Motor neuron (in vitro differentiated cells): ENCODE measurements at places on chromosomes 2 and 18.

GRCh38 chr2:158932131-158932645 is 36.3 kb upstream of the TANC1 start:
- ATAC-seq: no peak

DNA sequence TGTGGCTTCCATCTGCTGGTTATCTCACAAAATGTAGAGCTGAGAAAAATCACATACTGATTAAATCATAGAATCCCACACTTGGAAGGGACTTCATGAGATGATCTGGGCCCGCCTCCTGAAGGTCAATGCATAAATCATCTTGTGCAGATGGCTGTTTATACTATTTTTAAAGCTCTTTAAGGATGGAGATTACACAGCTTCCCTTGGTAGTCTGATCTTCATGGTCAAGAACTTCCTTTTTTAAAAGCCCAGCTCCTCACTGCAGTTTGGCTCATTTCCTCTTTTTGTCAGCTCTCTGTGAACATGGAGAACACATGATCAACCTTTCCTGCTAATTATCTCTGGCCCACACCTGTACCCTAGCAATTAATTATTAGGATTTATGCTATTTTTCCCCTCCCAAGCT is 25.9 kb downstream of the GCG start:
- peak; percentile 28 for ATAC-seq

DNA sequence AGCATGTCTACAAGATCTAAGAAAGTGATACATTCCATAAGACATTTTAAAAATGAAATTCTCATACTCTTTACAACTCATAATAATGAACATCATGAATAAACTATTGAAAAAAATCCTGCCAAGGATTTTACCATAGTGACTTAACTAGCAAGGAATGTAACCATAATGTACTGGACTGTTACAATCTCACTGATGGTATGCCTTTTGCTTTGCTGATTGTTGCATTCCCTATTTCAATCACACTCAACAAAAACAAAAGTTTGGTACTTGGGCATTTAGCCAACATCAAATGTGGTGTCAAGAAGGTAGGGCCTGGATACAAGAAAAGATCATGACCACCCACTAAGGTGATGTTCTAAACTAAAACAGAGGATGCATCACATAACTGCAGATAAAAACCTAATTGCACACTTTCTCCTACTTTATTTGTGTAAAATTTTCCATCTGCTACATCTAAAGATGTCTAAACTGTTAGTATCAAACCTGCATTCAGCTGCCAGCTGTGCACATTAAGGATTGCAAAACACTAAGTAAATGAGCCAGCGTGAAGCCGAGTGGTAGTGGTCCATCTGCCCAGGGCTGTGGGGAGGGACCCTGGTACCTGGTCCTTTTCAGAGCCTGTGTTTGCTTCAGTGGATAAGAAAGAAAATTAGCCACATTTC is 564.4 kb downstream of the ZEB2 start:
- no peak for ATAC-seq

DNA sequence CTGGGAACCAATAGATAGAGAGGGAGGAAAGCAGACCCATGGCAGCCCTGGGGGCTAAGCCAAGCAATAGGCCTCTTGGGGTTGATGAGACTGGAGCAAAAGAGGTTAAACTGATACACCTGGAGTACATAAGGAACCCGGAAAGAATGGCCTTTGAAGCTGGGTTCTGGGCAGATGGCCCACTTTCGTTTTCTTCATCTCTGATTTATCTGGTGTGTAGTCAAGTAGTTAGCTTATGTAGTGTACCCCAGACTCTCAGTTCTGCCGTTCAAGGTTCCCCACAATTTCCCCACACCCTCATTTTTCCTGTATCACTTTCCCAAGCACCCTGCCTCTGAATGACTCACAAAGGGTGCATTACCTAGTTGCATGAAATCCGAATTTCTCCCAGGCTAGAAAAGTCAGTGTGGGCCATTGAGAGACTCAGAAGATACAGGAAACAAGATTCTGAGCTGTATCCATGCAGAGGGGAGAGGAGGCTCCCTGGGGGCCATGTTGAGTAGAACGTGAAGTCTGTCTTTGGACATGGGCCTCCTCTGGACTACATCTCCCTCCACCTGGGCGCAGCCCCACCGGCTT is 235.0 kb downstream of the LOXHD1 start:
- no peak for ATAC-seq

DNA sequence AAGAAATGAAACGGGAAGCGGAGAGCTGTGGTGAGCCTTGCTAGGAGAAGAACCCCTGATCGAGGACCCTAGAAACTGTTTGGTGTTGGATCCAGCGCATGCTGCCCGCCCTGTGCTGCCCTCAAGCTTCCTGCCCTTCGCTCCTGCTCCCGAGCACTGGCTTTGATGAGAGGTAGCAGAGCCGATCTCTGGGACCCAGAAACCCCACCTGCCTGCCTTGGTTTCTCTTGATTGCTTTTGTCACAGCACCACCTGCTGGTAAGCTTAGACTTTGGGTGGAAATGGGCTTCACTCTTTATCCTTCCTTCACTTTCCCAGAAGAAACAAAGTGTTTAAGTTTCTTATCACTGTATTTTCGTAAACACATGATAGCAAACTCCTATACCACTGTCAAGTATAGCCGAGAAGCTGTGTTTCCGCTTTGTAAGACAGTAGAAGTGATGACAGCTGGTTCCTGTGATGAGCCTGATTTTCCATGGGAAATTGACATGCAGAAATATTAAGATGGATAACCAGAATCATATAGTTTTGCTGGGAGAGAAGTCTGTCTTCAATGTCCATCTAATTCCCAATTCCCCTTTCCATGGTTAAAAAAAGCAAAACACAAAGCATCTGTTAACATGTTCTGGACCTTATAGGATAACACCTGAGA is 267.4 kb downstream of the PHLPP1 start:
- ATAC-seq: peak; percentile 73

DNA sequence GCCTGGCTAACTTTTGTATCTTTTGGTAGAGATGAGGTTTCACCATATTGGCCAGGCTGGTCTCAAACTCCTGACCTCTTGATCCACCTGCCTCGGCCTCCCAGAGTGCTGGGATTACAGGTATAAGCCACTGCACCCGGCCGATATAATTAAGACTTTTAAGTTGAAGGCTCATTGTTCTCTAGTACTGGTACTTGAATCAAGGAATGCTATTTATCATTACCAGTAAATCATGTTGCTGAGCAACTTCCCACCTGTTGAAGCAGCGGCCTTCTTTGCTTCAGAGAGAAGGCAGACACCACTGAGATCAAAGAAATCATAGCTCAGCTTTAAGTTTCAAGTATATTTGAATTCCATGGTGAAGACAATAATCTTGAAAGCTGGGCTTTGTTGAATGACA is 58.8 kb upstream of the TMEM163 start:
- no peak for ATAC-seq

- ATAC-seq: no peak
Measured at GRCh38 chr18:22194151-22194598, 24.8 kb downstream of the GATA6 start.

DNA sequence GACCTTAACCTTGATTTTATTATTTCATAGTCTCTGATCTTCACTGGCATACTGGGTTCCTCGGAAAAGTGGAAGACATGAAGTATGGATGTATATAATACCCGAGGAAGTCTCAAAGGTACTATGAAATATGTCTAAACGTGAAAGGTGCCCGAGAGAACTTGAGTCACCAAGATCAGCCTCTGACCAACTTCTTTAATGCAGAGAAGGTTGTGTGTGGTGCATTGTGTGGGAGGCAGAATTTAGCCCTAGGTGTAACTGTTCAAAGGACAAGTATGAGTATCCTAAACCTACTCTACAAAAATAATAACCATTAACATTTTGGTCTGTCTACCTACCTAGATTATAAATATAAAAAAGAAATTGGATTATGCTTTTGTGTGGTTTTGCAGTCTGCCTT is 36.1 kb downstream of the OSBPL6 start:
- no peak for ATAC-seq

DNA sequence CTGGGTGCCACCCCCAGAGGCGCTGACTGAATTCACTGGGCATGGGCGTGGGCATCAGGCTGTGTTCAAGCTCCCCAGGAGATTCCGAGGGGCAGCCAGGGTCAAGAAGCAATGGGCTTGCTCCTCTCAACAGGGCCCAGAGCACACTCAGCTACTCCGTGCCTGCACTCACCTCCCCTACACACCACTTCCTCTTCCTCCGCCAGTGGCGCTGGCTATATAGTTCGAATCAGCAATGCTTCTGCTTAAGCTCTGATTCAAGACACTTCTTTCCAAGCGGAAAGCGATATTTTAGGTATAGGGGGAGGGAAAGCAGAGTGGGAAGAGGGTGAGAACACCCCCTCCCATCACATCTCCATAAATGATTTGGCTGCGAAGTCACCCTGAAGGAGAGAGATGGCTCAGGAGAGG is 42.1 kb downstream of the CRACDL start:
- ATAC-seq: no peak

DNA sequence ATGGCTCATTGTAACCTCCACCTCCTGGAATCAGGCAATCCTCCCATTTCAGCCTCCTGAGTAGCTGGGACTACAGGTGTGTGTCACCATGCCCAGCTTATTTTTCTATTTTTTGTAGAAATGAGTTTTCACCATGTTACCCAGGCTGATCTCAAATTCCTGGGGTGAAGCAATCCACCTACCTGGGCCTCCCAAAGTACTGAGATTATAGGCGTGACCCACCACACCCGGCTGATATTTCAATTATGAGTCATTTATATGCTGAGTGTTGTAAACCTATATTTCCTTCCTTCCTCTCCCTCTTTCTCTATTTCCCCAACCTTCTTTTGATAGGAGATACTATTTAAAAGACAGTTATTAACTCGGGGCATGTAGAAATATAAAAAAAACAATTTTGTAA is 469.6 kb upstream of the ID2 start:
- no peak for ATAC-seq

DNA sequence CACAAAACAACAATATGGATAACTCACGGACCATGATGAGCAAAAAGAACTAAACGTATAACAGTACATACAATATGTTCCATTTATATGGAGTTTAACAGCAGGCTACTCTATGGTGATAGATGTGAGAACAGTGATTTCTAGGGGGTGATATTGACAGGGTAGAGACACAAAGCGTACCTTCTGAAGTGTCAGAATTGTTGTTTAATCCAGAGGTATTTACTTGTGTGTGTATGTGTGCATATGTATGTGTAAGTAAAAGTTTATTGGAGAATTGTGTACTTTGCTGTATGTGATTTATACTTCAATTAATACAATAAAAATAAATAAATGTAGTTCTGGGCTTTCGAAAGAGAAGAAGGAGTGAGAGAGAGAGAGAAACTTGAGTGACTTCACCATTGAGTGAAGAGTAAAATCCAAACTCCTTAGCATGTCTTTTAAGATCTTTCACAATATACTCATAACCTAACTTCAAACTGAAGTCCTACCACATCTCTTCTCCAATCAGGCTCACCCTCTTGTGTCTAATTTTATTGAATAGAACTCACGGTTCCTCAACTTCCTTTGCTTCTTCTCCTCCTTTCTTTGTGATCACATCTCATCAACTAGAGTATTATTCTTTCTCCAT is 126.0 kb upstream of the KLF7 start:
- ATAC-seq: no peak

DNA sequence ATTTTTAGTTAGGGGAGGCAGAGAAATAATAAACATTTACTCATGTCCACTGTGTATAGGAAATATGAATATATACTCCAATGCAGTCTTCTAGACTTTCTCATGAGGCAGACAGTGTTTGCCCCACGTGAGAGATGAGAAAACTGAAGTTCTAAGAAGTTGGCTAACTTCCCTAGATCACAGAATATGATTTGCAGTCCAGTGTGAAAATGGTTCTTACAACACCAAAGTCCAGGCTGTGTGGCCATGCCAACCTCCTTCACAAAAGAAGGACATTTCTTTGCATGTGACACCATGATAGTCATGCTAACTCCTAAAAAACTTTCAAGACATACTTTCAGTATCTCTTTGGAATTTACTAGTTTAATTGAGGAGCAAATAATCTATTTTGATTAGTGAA is 143.7 kb downstream of the IRS1 start:
- no peak for ATAC-seq

- ATAC-seq: peak; percentile 72
Measured at GRCh38 chr2:174748948-174749347, 15.3 kb downstream of the CHRNA1 start.

DNA sequence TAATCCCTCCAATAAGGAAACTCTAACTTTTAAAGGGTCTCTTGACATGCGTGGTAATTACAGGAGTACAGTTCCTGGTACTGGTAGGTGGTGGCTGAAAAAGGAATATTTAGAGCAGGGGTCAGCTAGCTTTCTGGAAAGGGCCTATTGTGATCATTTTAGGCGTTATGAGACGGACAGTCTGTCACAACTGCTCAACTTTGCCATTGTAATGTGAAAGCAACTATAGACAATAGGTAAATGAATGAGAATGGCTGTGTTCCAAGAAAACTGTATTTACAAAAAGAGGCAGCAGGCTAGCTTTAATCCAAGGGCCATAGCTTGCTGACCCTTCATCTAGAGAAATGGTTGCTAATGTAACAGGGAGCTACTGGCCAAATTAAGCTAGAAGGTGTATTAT is 177.7 kb upstream of the LRRTM1 start:
- ATAC-seq: no peak

- ATAC-seq: no peak
Measured at GRCh38 chr2:149902081-149902480, 314.5 kb upstream of the MMADHC start.

- peak; percentile 45 for ATAC-seq
Measured at GRCh38 chr18:65753520-65753919, 2.7 kb downstream of the CDH7 start.

GRCh38 chr2:9234680-9235146 is 28.1 kb downstream of the ASAP2 start:
- peak; percentile 44 for ATAC-seq

DNA sequence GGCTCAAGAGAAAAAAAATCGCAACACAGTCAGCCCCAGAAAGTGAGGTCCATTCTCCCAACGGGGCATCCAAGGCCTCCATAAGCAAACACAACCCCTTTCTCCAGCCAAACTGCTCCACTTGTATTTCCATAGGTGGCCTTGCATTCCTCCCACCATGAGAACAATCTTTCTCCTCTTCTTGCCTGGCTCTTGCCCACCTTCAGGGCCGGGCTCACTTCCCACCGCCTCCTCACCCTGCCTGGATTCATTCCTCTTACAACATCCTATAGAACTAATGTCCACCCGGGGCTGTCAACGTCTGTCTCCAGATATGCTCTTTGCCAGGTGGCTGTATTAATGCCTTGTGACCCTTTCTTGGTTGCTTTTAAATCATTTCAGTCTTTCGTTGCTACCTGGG is 124.5 kb downstream of the SMAD7 start:
- no peak for ATAC-seq

GRCh38 chr18:28019425-28020108 is 157.4 kb downstream of the CDH2 start:
- no peak for ATAC-seq
